ENCODE measurements at places on chromosomes 7 and 10.

- DNase-seq = no peak
Measured at GRCh38 chr7:154647625-154648024, 355.3 kb downstream of the PAXIP1 start.

GRCh38 chr7:128053023-128053422 is 21.8 kb upstream of the LRRC4 start:
- DNase-seq = no peak

- no peak for DNase-seq
Measured at GRCh38 chr10:33893506-33893905, 559.0 kb upstream of the NRP1 start.

DNA sequence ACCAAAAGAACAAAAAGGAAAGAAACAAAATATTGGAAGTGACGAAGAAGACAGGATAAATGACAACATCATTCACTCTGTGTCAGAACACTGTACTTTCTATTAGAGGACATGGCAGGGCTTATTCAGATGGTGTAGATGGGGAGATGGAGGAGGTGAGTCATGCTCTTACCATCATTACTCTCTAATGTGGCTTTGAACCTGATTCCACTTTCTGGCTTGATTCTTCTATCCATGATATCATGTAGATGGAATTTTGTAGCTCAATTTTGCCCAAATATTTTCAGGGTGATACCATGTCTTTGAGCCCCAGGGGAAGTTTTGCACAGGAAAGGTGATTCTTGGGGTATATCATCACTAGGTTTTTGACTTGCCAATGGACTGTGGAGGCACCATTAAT is 91.7 kb downstream of the CFAP58 start:
- no peak for DNase-seq

DNA sequence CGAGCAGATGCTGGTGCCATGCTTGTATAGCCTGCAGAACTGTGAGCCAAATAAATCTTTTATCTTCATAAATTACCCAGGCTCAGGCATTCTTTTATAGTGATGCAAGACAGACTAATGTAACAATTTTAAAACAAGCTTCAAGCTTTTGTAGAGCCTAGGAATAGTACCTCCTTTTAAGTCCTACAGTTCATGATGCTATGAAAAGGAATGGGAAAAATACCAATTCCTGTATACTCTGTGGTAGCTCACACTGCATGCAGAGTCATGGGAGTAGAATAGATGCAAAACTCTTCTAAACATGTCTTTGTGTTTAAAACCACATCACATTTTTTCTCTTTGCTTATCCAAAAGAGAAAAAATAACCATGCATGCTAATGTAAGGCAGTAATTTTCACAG is 66.6 kb upstream of the WNT16 start:
- DNase-seq = no peak

DNA sequence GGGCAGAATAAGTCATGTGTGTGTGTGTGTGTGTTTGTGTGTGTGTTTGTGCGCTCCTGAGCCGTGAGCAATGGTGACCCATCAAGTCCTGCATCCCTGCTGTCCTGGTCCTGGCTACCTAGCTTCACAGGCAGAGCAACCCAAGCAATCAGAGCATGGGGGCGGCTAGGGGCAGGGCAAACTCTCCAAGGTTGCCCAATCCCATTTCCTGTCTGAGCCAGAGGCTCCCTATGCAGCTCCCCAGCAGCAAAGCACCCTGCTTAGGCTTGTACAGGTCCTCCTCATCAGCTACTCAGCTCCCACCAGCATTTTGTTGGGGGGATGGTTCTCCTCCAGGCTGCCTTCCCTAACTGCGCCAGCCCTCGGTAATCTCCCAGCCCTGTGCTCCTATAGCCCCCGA is 31.1 kb upstream of the CRHR2 start:
- no peak for DNase-seq

GRCh38 chr10:58220769-58221451 is 46.8 kb downstream of the IPMK start:
- DNase-seq = no peak

- no peak for DNase-seq
Measured at GRCh38 chr7:114047889-114048288, 129.1 kb upstream of the PPP1R3A start.

DNA sequence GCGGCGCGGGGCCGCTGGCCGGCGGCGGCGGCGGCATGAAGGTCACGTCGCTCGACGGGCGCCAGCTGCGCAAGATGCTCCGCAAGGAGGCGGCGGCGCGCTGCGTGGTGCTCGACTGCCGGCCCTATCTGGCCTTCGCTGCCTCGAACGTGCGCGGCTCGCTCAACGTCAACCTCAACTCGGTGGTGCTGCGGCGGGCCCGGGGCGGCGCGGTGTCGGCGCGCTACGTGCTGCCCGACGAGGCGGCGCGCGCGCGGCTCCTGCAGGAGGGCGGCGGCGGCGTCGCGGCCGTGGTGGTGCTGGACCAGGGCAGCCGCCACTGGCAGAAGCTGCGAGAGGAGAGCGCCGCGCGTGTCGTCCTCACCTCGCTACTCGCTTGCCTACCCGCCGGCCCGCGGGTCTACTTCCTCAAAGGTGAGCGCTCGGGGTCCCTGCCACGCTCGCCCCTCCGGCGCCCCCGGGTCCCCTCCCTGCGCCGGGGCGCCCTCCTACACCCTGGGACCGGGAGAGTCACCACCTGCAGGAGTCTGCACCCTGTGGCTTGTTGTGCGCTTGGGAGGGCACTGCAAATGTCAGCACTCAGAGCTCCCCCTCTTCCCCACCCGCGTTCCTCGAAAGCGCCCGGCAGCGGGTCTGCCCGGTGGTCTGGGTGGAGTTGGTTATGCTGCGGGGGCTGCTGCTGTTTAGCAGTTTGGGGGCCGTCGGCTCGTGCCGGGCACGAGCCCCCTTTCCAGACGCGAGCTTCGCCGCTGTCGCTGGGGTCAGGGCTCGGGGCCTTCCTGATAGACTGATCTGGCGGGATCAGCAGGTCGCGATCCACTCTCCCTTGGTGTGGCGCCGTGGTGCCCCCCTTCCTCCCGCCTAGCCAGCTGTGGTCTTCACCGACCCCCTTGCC is 627 bp downstream of the DUSP5 start:
- DNase-seq = peak; percentile 63

DNA sequence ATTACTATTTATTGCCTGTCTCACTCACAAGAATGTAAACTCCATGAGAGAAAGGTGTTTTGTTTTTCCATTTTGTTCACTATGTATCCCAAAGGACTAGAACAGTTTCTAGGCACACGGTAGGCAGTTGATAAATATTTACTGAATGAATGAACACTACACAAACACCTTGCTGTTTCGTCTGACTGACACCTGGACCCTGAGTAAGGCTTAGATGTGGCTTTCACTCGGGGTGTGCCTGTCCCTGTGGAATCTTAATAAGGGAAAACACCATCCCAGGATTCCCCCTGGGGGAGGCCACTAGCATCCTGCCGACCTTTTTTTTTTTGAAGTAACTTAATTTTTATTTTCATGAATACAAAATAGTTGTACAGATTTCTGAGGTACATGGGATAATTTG is 66.6 kb upstream of the STEAP1B start:
- DNase-seq = no peak
